ENCODE measurements at places on chromosomes 5 and 9. TPM values are rescaled to one million over a fixed set of nuclear protein-coding genes. Genes with fewer than 3 reads are reported as not detected.

MCIDAS gene
- not detected for total RNA-seq

GDA gene
- total RNA-seq: not detected

GDF9 gene
- 0.81 TPM for total RNA-seq

PRRT1B gene
- not detected for total RNA-seq

CCDC112 gene
- 6.2 TPM for total RNA-seq

ARSI gene
- total RNA-seq: 0.88 TPM

TRIM7 gene
- total RNA-seq: 8.9 TPM

SLC23A1 gene
- not detected for total RNA-seq

NPR3 gene
- 8.8 TPM for total RNA-seq

DEPDC1B gene
- 0.36 TPM for total RNA-seq

CSF1R gene
- 12.0 TPM for total RNA-seq

OLFML2A gene
- 15.5 TPM for total RNA-seq

NUTM2G gene
- not detected for total RNA-seq

FAM174A gene
- 17.1 TPM for total RNA-seq

COL15A1 gene
- total RNA-seq: 33.5 TPM

DNA sequence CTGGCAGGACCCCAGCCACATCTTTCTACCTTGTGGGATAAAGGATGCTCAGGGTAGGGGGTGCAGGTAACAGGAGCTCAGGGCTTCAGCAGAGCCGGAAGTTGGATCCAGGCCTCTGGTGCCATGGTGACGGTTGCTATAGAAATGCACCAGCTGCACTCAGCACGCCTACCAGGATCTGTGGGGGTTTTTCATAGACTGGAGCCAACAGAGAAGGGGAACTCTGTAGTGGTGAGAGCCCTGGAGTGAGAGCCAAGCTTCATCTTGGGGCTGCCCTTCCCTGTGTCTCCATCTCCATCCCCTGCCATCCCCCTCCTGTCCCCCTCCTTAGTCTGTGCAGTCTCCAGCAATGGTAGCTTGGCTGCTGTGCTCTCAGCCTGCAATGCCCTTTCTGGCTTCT is 27.5 kb upstream of the BOD1 start:
- DNase-seq: no peak

GRCh38 chr5:177600508-177601018 is 631 bp downstream of the B4GALT7 start:
- DNase-seq: no peak

GRCh38 chr9:14256588-14256987 is 57.4 kb downstream of the NFIB start:
- DNase-seq: no peak

GRCh38 chr5:74991522-74991921 is 60.8 kb downstream of the GCNT4 start:
- DNase-seq: no peak

GRCh38 chr5:1746371-1747078 is 53.1 kb downstream of the MRPL36 start:
- peak; percentile 48 for DNase-seq

GRCh38 chr5:177123789-177124485 is 9.6 kb upstream of the NSD1 start:
- no peak for DNase-seq

DNA sequence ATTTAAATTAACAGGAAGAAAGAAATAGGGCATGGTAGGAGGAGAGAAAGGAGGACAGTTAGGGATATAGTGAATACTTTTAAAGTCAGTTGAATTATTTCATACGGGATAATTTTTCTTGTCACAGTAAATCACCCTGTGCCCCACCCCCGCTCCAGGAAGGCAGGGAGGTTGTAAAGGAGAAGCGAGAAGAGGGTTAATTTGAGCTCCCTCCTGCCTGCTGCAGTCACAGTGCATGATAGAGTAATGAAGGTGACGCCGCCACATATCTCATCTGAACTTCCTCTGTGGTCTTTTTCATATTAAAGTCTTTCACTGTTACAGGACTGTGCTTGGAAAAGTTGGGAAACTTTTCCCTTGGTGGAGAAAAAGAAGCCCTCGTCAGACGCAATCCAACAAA is 896 bp upstream of the PCSK5 start:
- DNase-seq: no peak

GRCh38 chr9:13264788-13265187 is 14.7 kb downstream of the MPDZ start:
- DNase-seq: no peak

GRCh38 chr5:35881758-35882157 is 25.1 kb downstream of the IL7R start:
- DNase-seq: no peak

DNA sequence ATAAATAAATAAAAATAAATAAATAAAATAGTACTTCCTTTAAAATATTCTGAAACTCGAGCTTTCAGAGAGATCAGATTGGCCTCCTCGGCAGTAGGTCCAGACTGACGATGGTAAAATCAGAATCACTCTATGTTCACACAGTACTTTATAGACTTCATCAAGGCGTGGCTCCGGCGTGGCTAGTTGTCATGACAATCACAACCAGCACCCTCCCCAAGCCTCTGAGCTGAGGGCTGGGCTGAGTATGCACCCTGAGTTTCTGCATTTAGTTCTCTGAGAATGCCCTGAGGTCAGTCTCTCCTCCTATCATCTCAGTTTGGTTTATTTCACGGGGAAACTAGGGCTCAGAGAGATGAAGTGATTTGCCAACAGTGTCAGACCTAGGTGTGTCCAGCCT is 43.3 kb upstream of the BARHL1 start:
- no peak for DNase-seq

GRCh38 chr9:94706922-94707321 is 19.6 kb upstream of the AOPEP start:
- no peak for DNase-seq

DNA sequence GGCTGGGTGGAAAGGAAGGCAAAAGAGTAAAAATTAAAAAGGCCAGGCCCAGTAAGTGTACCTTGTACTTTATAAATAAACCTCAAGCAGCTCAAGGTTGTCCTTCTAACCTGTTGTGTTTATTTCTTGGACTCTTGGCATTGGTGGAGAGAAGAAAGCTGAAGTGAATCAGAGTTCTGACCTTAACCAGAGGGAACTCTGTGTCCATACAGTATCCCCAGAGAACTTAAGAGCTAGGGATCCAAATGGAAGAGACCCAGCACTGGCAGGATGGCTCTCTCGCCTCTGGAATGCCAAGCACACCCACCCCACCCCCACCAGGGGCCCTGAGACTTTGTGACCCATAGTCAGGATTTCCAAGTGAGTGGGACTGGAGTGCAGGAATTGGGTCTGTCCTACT is 14.2 kb downstream of the NUDT2 start:
- DNase-seq: no peak

- no peak for DNase-seq
Measured at GRCh38 chr5:61347080-61347479, 15.0 kb downstream of the ZSWIM6 start.

GRCh38 chr5:156121882-156122281 is 205.1 kb upstream of the SGCD start:
- DNase-seq: no peak

- DNase-seq: no peak
Measured at GRCh38 chr5:61059499-61059898, 102.8 kb downstream of the SMIM15 start.

DNA sequence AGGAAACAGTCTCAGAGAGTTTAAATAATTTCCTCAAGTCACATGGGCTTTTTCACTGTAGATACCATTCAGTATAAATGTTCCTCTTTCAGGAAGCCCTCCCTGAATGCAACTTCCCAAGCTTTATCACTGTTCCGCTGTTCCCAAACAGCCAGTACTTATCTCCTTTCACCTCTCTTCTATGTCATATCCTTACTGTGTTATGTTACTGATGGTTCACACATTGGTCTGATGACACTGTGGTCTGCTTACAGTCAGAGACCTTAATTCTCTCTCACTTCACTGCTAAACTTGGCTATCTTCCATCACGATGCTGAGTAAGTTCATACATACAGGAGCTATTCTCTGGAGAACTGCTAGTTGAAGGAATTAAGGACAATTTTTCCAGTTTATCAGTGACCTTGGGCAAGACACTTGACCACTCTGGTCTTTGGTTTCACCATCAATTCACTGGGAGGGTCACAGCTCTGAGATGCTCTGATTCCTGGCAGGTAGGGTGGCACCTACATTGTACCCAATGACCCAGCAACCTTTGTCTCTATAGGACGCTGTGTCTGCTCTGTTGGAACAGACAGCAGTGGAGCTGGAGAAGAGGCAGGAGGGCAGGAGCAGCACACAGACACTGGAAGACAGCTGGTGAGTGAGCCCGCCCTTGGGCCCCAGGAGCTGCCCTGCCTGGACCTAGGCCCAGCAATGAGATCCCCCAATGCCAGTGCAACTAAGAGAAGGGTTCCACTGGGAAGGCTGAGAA is 42.1 kb upstream of the RARS1 start:
- no peak for DNase-seq

GRCh38 chr5:32536246-32536645 is 49.1 kb upstream of the SUB1 start:
- DNase-seq: no peak

GRCh38 chr5:94080390-94080789 is 339.0 kb upstream of the POU5F2 start:
- DNase-seq: no peak

DNA sequence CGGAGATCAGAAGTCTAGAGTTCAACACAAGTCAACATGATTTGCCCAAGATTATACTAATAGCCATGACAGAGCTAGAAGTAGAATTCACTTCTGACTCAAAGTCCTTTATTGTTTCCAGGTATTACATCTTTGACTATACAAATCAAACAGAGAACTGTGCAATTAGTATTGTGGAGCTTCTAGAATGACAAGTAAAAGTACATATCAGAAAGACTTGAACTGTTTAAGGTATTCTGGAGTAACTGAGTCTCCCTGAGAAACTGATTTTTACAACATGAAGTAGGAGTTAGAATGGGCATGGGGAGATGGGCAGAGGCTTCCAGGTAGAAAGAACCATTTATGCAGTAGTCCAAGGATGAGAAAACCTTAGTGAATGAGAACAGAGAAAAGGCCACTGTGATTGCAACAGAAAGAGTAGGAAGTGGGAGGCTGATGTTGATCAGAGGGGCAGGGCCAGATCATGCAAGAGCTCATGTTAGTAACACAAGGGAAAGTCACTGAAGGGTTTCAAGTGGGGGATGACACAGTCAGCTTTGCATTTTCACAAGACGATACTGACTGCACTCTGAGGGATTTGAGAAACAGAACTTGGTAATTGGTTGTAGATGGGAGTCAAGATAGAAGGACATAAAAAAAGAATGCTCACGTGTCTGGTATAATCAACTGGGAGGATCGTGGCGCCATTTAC is 280.7 kb downstream of the RFX3 start:
- DNase-seq: no peak

GRCh38 chr5:20554001-20554400 is 566.0 kb upstream of the CDH18 start:
- no peak for DNase-seq

- DNase-seq: no peak
Measured at GRCh38 chr5:130164966-130165365, 260.7 kb downstream of the CHSY3 start.

- DNase-seq: peak; percentile 73
Measured at GRCh38 chr5:132226516-132227234, 978 bp downstream of the P4HA2 start.

DNA sequence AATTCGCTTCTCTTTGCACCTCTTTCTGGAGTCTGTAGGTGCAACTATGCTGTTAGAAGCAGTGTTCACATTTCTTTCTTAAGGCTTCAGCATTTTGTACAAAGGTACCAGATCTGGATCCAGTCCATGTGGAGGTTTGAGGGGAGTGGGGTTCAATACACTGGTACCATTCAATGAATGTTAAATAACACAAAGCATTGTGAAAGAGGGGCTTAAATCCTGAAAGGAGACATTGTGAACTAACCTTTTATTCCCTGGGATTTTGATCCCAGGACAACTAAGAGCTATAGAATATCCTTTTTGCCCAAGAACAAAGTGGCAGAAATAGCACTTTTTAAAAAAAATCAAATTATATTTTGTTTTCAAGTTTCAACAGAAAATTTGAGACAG is 107.7 kb upstream of the VCAN start:
- no peak for DNase-seq

DNA sequence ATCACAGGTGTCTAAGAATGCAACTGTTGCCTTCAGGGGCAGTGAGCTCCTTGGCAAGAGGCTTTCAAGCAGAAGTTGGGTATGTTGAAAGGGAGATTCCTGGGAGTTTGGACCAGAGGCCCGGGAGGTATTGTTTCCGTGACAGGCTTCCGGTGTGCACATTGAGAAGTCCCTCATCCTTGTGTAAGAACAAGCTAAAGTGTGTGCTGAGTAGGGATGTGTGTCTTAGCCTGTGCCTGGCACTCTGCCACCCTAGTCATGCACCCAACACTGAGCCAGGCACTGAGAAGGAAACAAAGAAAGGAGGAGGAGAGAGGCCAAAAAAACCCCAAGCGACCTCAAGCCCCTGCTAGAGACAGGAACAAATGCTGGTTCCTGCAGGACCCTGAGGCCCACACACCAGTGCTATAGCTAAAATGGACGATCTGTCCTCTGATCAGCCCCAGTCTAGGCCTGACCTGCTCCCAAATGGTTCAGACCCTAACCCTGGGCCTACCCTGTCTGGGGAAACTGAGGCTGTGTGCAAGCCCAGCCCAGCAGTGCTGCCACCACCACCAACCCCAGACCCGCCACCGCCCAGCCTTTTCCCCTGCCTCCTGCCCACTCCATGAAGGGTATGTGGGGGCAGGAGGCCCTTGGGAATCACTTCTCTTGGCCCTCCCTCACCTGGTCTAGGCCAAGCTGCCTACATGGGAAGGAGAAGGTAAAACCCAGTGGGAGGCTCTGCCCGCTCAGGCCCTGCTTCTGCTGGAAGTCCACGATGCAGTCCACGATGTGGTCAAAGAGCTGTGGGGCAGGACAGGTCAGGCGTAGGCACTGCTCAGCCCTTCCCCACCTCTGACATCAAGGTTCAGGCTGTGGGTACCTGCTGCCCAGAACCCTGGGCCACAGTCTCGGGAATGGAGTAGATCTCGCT is 12.6 kb downstream of the HK3 start:
- DNase-seq: peak; percentile 42

DNA sequence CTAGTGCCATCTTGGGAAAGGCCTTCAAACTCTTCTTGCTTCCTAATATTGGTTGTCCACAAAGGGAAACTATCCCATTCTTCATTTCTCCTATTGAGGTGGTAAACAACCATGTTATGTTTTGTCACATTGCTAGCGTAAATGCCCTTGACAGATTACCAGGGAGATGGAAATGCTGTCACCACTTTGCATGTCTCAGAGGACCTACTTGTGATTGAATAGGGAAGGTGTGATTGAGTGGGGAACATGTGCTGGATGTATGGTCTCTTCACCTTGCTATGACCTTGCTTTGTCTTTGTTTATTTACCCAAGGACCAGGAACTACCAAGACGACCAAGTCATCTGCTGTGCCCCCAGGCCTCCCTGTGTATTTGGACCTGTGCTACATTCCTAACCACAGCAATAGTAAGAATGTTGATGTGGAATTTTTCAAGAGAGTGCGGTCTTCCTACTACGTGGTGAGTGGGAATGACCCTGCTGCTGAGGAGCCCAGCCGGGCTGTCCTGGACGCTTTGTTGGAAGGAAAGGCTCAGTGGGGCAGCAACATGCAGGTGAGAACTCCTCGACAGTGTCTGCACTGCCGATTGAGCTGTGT is 96.1 kb downstream of the MAP1B start:
- no peak for DNase-seq

GRCh38 chr5:74201334-74202081 is 439.0 kb downstream of the ENC1 start:
- DNase-seq: peak; percentile 58

All from heart left ventricle (tissue), 16 donors.